ENCODE measurements at places on chromosomes 5 and 9.

- no peak for DNase-seq
Measured at GRCh38 chr5:164784230-164784629, 1278.8 kb downstream of the MAT2B start.

DNA sequence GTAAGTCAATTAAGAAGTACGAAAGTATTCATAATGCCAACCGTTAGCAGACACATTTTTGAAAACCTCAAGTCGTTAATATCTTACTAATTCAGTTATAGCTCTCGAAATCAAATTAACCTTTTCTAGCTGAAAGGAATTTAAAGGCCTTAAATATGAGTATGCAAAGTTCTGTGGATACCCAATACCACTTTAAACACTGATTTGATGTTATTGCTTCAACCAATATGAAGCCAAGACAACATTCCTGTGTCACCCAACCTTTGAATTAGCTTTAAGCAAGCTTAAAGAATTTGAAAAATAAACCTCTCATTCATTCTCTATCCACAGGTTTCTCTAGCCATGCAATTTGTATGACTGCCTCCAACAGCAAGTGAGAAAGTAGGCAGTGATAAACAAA, 204.5 kb downstream of the MCTP1 start:
- DNase-seq, result no peak

- DNase-seq, result no peak
Measured at GRCh38 chr9:121294866-121295661, 27.1 kb downstream of the GSN start.

DNA sequence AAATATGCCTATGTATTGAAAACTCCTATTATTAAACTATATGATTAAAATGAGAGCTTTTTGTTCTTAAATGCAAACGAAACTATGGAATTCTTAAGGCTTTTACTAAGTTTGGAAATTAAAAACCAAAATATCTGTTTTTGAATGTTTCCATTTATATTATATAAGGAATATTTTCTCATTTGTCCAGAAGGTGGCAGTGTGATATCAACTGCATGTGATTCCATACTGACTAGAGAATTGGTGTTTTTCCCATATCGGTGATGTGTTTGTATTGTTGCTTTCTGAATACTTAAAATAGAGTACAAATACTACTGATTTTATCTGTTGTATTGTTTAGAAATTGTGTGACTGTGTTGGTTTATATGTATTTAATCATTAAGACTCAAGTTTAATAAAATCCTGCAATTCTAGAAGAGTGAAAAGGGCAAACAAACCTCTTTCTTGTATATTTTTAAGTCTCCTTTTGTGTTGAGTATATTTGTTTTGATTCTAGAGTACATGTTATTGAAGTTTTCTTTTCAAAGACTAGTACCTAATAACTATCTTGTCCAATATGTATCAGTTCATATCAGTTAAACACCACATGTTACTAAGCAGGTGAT, 320.8 kb downstream of the CCDC171 start:
- no peak for DNase-seq

DNA sequence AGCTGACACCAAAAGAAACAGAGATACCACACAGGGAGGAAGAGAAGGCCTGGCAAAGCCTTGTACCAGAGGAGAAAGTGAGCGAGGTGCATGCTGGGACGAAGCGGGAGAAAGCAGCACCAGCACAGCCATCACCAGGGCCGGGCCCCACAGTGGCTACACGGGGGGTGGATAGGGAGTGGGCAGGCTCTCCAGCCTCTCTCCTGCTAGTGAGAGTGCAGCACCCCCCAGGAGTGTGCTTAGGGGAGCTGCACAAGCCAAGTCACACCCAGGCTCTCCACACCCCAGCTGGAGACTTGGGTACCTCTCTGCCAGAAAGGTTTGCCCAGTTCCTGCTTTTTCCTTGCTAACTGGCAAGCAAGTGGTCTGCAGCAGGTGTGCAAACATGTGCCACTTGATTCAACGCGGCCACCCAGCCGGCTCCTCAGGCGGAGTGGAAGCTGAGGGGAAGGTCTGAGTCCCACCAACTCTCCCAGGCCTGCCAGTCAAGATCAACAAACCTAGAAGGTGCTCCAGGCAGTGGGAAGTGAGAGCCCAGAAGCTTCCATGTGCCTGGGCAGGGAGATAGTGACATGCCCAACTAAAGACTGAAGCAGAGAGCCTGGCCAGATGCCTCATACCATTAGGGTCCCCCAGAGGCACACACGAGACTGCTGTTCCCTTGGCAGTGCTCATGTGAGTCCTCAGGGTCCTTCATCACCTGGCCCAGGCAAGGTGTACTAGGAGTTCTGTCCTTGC, 39.9 kb downstream of the BICD2 start:
- no peak for DNase-seq
